ENCODE measurements at places on chromosomes 12 and 14. TPM values are rescaled to one million over a fixed set of nuclear protein-coding genes. Genes with fewer than 3 reads are reported as not detected.

Gene CLEC4D
- not detected for total RNA-seq

Gene MOK
- 3.1 TPM for total RNA-seq

Gene LUM
- total RNA-seq: not detected

Gene MANSC4
- not detected for total RNA-seq

Gene SLC17A8
- total RNA-seq: under 0.01 TPM

Gene BIN2
- not detected for total RNA-seq

Gene KTN1
- total RNA-seq: 184 TPM

Gene PMEL
- 0.60 TPM for total RNA-seq

Gene ACSM4
- not detected for total RNA-seq

Gene ESPL1
- 1.3 TPM for total RNA-seq

Gene RERG
- total RNA-seq: not detected

Gene CLEC1B
- not detected for total RNA-seq

Gene TMEM132C
- under 0.01 TPM for total RNA-seq

Gene SDR9C7
- not detected for total RNA-seq
